Transverse colon (tissue), 4 donors: ENCODE measurements at places on chromosomes 16 and 17. TPM values are rescaled to one million over a fixed set of nuclear protein-coding genes. Genes with fewer than 3 reads are reported as not detected.

GRCh38 chr17:63961355-63962212 lies 11.1 kb downstream of the SCN4A start:
- H3K4me1 ChIP-seq: peaks cover 7% of the 10 kb centered on the region
- no peak overlapping the region for H3K27ac ChIP-seq
- DNase-seq: peak; percentile 58
- H3K4me3 ChIP-seq: no peak overlapping the region
- H3K36me3 ChIP-seq: no peaks in the 10 kb centered on the region

DNA sequence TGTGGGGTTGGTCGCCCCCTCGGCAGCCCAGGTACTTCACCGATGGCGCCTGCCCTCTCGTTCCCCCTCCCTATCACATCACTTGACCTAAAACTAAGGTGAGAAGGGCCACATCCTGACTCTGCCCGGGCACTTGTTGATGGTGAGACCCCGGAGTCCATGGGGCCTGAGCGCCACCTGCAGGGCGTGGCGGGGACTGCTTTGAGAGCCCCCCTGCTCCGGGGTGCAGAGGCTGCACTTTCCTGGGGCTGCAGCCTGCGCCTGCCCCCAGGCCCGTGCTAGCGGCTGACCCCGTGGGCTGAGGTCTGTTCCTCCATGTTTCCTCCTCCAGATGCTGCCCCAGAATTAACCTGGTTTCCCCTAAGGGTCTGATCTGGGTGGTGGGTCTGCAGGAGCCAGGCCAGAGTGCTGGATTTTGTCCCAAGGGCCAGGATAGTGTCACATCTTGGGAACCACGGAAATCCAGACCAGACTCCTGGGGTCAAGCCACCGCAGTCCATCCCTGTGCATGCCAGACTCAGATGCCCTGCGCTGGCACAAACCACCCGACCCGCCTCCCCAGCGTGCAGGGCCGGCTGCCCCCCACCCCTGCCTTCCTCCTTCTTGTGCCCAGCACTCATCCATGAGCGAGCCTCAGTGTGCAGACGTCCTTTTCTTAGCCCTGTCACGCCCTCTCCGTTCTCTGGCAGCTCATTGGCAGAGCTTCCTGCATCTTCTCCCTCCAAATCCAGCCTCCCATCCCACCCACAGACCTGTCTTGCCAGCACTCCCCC lies 2.7 kb downstream of the NDUFAF8 start:
- no peaks in the 10 kb centered on the region for H3K36me3 ChIP-seq
- no peak overlapping the region for H3K27ac ChIP-seq

GRCh38 chr17:78281249-78281845 lies 49.9 kb downstream of the TMEM235 start:
- H3K27ac ChIP-seq: no peak overlapping the region
- H3K27me3 ChIP-seq: no peaks in the 10 kb centered on the region
- no peaks in the 10 kb centered on the region for H3K36me3 ChIP-seq
- peaks cover 13% of the 10 kb centered on the region for H3K4me1 ChIP-seq
- no peak overlapping the region for H3K4me3 ChIP-seq

Gene CEP295NL
- 3.0 TPM for total RNA-seq

Gene LRRC37A
- 7.0 TPM for total RNA-seq
